ENCODE measurements at places on chromosomes 16 and 17. TPM values are rescaled to one million over a fixed set of nuclear protein-coding genes. Genes with fewer than 3 reads are reported as not detected.

IKZF3 gene
- total RNA-seq: 0.56 TPM

BTBD17 gene
- not detected for total RNA-seq

TK2 gene
- total RNA-seq: 22.7 TPM

SLC12A3 gene
- total RNA-seq: not detected

FOXL1 gene
- total RNA-seq: 3.9 TPM

- H3K4me3 ChIP-seq: no peak overlapping the region
- no peak for DNase-seq
- H3K27me3 ChIP-seq: no peaks in the 10 kb centered on the region
- H3K27ac ChIP-seq: no peak overlapping the region
- H3K4me1 ChIP-seq: no peaks in the 10 kb centered on the region
- H3K36me3 ChIP-seq: no peaks in the 10 kb centered on the region
Observed at GRCh38 chr17:61002316-61002736, 324.7 kb downstream of the BCAS3 start.

DNA sequence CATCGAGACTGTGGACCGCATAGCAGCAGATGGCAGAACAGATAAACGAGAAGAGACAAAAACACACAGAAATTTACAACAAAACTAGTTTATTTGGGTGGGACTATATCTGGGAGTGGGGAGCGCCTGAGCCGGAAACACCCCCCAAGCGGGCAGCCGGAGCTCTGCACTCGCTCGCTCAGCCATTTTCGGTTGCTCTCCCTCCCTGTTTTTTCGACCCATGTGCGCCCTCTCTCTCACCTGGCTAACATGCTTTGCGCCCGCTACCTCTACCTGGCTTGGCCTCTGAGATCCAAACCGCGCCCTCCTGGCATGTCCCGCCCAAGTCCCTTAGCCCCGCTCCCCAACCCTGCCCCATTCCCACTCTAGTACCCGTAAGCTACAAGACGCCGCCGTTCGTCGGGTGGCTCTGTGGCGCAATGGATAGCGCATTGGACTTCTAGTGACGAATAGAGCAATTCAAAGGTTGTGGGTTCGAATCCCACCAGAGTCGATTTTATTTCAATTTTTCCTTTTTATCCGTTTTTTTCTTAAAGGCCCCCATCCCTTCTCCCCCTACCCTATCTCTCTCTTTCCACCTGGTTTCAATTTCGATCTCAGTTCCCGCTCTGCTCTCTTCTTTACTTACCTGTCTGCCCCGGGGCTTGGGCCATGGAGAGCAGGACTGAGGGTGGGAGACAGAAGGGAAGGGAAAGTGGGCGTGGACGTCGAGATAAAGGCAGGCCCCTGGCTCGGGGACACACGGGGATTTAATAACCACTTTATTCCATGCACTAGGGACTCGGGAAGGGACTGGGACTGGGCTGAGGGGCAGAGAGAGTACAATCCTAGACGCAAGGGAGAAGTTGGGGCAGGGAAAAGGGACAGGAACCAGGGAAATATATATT is 2.4 kb upstream of the ALOXE3 start:
- DNase-seq: no peak
- peaks cover 44% of the 10 kb centered on the region for H3K27me3 ChIP-seq

Measured in gastrocnemius medialis (tissue), 4 donors.